ENCODE measurements at places on chromosomes 11 and 22.

GRCh38 chr11:5847711-5848110 lies 6.0 kb upstream of the OR52E6 start:
- no peak for DNase-seq

DNA sequence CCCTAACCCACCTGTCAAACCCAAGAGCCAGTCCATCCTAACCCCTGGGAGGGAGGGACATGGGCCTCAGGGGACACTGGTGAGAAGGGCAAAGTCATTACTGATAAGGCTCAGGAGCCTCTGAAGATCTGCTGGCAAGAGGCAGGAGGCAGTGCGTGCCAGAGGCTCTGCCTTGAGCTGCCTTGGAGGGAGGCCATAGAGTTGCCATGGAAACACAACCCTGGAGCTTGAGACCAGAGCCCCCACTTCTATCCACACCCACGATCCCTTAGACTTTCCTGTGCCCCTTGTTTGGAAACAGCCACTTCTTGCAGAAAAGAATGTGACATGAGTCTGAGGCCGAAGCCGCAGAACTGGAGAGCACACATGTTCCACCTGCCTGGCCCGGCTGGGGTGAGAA lies 89.7 kb upstream of the CSNK2A3 start:
- DNase-seq = no peak

DNA sequence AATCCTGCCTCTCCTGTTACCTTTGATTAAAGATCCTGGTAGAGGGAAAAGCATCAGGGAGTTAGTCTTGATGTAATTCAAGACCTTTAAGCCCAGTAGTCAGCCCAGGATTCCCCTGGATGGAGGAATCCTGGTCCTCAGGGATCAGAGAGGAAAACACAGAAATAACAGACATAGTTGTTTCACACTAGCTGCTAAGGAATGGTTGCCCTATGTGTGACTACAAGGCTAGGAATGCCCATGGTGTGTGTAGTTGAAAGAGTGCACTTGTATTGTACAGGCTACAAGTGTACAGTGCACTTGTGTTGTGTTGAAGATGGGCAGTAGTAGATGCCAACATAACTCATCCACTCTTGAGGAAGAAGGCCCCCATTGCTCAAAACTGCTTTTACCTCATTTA lies 226.8 kb downstream of the AASDHPPT start:
- no peak for DNase-seq

DNA sequence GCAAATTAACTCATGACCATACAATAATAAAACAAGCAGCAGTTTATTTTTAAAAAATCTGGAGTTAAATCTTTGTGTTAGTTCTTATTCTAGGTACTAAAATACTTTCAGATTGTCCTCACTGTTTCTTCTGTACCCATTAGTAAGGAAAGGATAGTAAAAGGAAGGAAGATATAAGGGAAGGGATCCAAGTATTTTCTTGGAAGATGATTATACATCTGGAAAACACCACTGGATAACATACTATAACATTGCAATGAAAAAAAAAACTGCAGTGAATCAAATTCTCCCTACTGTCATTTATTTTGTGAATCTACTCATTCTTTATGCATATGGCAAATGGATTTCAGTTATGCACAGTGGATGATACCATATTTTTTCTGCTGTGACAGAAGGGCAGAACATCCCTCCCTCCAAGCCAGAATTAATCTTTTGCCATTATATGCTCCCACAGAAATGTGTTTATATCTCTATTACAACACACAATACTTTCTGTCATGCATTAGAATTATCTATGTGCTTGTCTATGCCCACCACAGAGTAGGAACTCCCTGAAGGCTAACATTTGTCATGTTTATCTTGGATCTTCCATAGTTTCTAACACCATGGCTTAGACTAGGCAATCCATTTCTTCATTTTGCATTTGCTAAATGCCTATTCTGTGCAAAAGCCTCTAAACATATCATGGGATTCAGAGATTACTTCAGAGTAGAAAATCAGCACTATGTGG lies 282.3 kb upstream of the CTSC start:
- DNase-seq = no peak

GRCh38 chr22:43706151-43706550 lies 106.0 kb downstream of the EFCAB6 start:
- no peak for DNase-seq

- no peak for DNase-seq
These were observed 64.6 kb downstream of the SOX6 start for GRCh38 chr11:16291729-16292128.

DNA sequence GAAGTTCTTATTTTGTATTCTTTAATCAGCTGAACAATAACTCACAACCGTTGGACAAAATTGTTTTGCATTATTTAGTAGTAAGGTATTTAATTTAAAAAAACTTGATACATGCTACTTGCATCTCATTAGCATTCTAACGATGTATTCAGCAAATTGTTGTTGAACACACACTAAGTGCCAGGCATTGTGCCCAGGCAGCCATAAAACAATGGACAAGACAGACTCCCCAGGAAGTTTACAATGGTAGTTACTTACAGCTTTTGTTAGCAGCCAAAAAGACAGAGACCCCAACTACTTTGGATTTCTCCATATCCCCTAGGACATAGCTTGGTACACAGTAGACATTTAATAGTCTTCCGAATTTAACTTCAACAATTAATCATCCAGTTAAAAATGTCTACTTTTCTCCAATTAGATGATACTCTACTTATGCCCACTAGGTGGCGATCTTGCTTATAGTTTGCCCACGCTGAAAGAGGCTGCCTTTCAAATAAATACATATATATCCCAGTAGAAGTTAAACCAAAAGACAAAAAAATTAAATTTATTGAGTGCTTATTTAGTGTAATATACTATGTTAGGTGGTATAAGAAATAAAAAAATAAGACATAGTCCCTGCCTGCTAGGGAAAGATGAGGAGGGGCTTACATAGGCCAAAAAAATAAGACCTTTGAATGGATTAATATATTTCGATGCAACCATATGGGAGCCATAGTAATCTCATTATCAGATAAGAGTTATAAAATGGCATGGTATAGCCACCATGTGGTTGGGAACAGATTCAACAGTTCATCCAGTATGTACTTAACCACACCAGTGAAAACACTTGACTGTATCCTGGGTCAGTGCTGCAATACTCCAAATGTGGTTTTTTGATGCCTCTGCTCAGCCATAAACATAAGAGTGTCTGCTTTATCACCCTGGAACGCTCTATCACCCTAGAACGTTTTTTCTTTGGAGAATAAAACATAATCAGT lies 2.0 kb upstream of the FJX1 start:
- no peak for DNase-seq

- no peak for DNase-seq
These were observed 110.0 kb upstream of the SPON1 start for GRCh38 chr11:13852481-13852880.

DNA sequence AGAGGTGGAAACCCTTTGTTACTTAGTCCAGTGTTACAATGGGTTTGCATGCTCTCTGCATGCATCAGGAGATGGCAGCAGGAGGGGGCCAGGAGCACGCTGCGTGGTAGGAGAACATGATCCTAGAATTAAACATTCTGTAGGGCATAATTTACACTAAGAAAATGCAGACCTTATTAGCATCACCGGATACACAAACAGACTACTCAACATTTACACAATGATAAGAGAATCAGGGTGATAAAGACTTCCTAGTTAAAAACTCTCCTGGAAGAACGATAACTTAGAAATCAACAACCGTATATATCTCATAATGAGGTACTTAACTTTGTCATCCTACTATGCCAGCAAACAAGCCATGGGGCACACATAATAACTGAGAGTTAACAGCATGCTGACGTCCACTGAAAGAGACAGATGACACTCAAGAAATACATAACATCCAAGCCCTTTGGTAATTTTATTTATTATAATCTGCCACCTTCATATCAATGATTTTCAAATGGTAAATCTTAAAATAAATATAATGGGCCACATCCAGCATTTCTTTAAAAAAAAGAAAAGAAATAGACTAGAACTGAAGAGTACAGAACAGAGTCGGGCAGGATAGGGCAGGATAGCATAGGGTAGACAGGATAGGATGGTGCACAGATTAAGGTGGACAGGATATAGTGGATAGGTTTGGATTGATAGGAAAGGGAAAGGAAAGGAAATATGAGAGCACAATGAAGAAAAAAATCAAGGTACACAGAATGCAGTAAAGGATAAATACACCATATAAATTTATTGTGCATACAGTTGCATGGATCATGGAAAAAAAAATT lies 27.5 kb downstream of the CADM1 start:
- DNase-seq = no peak

DNA sequence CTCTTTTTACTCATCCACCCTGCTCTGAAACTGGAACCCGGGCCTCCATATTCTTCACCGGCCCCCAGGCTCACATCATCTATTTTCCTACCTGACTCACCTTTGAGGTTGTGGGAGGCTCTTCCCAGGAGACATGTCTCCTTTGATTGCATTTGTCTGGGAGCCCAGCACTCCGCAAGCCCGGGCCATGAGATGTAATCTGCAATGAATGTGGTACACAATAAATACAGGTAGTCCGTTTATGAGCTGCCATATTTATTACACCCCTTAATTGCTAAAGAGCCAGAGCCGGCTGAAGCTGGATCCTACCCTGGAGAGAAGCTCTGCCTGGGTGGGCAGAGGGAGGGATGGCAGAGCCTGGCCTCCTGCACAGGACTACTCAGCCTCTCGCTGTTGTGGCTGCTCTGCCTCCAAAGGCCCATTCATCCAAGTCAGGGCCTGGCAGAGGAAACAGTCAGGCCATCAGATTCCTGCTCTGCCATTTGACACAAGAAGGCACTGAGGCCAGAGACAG lies 49.5 kb downstream of the TP53I11 start:
- no peak for DNase-seq

- DNase-seq = peak; percentile 46
These were observed 91.5 kb downstream of the ABTB2 start for GRCh38 chr11:34266090-34266912.

GRCh38 chr11:3231851-3232744 lies at the start of gene MRGPRE:
Gene MRGPRE, minus strand, starts transcription at chr11:3232417. Its CDS starts 3,618 bp downstream, at chr11:3228799.
- no peak for DNase-seq

GRCh38 chr11:70251659-70252321 lies 18.7 kb upstream of the PPFIA1 start:
- DNase-seq = no peak

- no peak for DNase-seq
These were observed 14.5 kb downstream of the PAX6 start for GRCh38 chr11:31796499-31797189.

DNA sequence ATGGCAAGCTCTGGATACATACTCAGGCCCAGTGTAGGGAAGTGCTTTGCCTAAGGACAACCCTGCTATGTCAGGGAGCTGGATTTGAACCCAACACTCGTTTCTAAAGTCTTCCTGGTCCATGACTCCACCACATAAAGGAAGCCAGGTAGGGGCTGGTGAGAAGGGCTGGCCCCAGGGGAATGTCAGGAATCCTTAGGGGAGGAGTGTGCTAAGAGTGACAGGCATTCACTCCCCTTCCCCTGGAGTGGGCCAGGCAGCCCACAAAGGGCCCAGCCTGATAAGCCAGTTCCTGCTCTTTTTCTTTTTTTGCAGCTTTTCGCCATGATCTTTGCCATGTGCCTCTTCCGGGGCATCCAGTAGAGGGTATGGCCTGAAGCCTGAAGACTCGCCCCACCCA lies 21.9 kb downstream of the TP53I11 start:
- DNase-seq = no peak

DNA sequence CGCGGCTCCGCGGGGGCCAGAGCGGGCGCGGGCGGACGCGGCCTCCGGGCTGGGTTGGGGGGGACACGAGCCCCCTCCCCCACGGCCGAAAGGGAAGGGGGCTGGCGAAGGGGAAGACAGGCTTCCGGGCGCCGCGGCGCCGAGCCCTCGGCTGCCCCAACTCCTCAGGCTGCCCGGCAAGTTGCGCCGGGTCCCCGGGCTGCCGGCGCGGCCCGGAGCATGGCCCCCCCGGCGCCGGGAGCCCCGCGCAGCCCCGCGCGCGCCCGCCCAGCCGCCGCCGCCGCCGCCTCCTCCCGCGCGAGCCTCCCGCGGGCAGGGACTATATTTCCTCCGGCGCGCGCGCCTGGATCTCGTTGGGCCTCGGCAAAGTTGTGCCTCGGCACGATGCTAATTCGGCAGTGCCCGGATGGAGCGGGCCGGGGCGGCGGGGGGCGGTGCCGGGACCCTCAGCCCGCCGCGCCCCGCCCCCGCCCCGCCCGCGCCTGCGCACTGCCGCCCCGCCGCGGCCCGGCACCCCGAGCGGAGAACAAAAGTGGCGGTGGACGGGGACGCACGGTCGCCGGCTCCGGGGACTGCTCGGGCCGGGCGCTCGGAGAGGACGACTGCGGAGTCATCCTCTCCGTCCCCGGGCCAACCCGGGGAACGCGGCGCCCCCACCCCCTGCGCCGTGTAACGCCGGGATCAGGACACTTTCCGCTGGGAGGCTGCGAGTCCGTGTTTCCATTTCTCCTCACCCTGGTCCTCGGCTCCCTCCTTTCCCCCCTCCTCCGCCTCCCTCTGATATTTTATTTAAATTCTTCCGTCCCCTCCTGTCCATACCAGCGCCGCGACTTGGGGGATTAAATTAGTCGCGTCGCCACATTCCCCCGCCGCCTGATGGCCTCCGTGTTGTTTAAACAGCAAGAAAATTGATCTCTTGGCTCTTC lies at the start of gene PHF21B:
Gene PHF21B (minus strand): TSS at position 400 of the 926 bp plus-strand sequence. CDS start 456 bp downstream, outside the sequence.
- DNase-seq = peak; percentile 49

DNA sequence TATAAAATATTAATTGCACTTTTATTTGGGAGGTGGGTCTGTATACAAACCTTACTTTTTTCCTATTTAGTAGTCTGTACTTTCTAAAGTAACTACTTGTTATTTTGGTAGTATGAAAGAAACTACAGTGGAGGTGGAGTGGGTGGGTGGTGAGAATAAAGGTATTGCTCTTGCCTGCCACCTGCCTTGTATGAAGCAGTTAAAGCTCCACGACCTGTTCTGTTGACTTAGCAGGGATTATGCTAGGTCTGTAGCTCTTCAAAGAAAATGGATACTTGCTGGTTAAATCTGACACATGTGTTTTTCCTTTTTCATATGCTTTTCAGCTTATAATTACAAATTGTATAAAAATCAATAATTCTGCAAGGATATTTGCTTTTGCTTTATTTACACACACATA lies 111.9 kb downstream of the EHF start:
- no peak for DNase-seq

GRCh38 chr11:85643191-85643614 lies 4.6 kb upstream of the TMEM126A start:
- peak; percentile 39 for DNase-seq

DNA sequence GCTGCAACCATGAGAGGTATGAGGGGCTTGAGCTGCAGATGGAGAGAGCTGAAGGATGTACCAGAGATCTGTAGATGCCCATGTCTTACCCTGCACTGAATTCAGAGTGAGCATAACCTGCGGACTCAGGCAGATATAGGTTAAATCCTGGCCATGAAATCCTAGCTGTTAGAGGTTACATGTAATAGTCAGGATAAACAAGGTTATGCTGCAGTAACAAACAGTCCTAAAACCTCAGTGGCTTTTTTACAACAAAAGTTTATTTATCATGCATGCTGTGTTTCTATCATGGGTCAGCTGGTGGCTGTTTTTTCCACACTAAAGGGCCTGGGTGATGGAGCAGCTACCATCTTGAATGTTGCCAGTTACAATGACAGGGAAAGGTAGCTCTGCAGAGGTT lies 69.8 kb downstream of the LHFPL7 start:
- no peak for DNase-seq

GRCh38 chr11:83364500-83365045 lies 78.4 kb upstream of the CCDC90B start:
- DNase-seq = no peak

GRCh38 chr11:11397036-11397415 lies 44.0 kb upstream of the CSNK2A3 start:
- no peak for DNase-seq

GRCh38 chr11:19218216-19218615 lies 16.4 kb upstream of the CSRP3 start:
- DNase-seq = no peak

Data from ureter (tissue), 1 donor.